ENCODE measurements at places on chromosomes 2 and 18.

DNA sequence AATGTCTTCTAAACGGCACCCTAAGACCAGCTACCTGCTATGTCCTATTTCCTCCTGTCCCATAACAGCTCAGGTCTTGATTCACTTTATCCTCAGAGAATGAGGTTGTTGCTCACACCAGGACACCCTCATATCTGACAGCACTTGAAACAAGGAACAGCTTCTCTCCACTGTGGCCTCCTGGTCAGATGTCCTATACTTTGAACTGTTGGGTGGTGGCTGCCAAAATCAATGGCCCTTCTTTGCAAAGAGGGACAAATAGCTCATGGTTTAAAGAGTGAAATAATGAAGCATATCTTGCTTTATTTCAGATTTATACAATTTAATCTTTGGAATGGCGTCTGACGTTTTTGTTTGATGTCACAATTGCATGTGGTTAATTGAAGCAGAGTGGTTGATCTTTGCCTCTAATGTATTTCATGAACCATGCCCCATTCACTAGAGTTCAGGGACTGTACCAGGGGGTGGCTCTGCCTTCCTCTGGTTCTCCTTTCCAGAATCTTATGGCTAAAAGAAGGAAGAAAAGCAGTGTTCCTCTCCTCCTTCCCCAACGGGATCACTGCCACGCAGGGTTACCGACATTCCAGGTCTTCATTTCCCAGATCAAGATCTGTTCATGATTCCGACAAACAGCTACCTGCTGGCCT is 24.1 kb upstream of the ZCCHC2 start:
- no peak for DNase-seq

DNA sequence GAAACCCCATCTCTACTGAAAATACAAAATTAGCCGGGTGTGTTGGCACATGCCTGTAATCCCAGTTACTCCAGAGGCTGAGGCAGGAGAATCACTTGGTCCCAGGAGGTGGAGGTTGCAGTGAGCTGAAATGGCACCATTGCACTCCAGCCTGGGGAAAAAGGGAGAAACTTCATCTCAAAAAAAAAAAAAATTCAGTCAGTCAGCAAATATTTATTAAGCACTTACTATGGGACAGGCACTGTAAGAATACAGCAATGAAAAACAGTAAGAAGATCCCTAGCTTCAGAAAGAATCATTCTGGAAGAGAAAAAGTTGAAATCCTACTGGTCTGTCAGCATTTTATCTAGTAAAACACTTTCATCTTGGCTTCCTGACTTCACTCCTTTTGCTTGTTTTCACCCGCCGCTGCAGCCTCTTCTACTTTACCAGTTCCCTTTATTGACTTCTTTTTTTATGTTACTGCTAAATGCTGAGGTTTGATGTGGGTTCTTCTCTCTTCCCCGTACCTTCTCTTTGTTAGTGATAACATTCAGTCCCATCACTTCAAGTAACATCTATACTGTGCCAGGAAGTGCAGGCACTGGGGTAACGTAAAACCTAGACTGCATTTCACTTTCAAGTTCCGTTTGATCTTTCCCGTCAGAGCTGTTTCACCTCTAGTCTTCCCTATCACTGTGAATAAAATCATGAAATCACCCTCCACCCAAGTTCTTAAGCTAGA is 10.8 kb upstream of the TAF4B start:
- DNase-seq = no peak

- DNase-seq = no peak
Measured at GRCh38 chr18:79422022-79422782, 26.5 kb downstream of the NFATC1 start.

DNA sequence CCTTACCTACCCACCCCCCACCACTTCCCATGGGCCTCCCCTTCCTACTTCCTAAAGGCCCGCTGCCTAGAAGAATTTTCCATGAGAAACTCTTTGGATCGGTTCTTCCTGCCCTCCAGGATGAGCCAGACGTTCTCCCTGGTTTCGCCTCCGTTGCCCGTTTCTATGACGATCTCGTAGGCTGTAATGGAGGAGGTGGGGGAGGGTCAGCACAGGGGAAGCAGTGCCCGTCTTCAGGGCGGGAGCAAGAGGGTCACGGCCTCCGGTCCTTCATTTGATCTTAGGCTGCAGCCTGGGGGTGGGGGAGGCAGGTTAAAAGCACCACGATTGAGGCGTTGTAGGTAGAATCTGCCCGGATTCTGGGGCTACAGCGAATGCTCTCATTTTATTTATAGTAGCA is 172.0 kb downstream of the LOXHD1 start:
- DNase-seq = no peak

DNA sequence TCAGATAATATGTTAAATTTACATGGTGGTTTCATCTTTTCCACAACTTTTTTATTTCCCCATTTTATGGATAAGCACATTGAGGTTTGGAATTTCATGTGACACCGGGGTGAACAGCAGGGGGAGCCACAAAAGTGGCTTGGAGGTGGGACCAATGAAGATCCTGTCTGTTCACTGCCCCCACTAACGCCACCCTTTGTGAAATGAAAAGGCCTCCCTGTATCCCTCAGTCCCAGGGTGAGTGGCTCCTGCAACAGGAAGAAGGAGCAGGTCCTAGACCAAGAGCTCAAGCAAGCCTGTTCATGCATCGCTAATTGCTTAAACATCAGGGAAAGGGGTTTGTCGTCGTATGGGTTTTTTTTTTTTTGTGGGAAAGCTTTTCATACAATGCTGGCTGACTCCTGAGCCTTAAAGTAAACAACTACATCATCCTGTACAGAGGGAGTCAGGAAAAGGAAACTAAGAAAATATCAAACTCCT is 267.8 kb upstream of the EPAS1 start:
- DNase-seq = no peak

- DNase-seq = no peak
Measured at GRCh38 chr2:231228223-231228622, 29.8 kb downstream of the ARMC9 start.

- DNase-seq = no peak
Measured at GRCh38 chr2:65165558-65165957, 35.7 kb upstream of the RAB1A start.

- DNase-seq = no peak
Measured at GRCh38 chr18:66792466-66792865, 188.6 kb upstream of the CDH19 start.

DNA sequence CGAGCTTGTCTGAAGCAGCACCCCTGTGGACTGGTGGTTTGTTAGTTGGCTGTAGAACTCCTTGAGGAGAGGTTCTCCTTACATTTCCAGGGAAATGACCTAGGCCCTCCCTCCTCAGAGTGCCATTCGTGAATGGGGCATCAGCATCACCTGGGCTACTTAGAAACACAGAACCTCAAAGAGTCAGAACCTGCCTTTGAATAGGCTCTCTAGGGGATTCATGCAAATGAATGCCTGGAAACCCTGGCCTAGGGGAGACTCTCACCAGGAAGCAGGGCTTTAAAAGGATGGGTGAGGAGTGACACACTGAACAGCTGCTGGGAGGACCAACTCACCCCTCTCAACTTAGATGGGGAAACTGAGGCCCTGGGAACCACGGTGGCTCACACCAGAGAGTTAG is 2.1 kb upstream of the MOCOS start:
- no peak for DNase-seq

DNA sequence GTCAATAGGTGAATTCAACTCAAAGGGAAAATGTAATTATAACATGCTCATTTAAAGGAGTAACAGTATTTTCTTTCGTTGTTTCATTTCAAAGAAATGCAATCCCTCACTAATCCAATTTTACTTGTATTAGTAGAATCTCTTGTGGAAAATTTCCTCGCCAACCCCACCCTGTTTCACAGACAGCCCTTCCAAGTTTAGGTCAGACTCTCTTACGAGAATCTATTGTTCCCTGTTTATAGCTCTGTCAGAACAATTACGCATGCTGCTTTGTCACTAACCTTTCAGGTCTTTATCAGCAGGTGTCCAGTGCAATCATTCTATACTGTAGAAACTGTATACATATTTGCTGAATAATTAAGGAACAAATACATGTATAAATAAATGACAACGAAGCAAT is 657.8 kb upstream of the LINC00305 start:
- DNase-seq = no peak

- no peak for DNase-seq
Measured at GRCh38 chr2:86352727-86353221, 15.3 kb upstream of the REEP1 start.

DNA sequence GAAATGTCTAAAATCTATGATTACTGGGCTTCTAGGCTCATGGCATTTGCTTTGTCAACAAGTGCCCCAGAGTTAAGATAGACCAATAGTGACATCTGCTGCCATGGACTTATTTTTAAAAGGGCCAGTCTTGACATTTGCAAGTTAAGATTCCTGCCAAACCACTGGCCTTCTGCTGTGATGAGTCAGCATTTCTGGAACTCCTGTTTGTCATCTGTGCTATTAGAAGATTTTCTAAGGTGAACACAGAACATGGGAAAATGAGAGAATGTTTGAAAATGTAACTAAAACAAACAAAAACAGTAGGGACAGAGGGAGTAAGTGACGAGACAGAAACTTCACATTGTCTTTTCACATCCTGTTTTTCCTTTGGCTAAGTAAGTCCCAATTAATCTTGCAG is 93.7 kb upstream of the WDR75 start:
- DNase-seq = no peak

- DNase-seq = no peak
Measured at GRCh38 chr2:128664499-128664971, 345.9 kb upstream of the HS6ST1 start.

DNA sequence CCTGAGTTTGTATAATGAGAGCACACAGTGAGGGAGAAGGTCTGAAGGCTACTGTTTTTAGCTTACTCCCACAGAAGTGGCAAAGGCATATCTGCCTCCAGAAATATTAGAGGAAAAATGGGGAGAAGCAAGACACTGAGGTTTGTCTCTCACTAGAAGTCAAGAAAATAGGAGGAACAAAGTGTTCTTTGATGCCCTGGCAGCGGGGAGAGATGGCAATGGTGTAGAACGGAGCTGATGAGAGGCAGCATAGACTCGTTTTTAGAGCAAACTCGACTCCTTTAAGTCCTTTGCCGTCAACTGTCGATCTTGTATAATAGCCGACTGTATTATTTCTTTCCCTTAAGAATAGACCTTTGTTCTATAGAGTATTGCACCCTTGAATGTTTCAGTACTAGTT is 73.8 kb downstream of the ANKRD44 start:
- DNase-seq = no peak

GRCh38 chr2:75928093-75928492 is 217.4 kb upstream of the GCFC2 start:
- no peak for DNase-seq

DNA sequence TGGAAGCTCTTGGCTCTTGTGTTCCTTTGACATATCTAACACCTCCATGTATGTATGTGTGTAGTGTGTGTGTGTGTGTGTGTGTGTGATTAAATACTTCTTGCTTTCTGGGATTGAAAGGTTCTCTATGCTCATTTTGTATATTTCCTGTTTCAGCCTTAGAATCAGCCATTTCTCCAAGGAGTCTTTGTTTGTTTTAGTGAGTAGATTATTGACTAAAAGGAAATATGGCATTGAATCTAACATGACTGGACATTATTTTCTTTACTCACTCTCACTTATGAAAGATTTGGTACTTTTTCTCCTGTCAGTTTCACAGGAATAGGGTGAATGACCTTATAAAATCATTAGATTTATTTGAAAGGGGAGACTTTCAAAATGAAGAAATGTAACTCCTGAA is 413.8 kb upstream of the SLC14A2 start:
- DNase-seq = no peak

DNA sequence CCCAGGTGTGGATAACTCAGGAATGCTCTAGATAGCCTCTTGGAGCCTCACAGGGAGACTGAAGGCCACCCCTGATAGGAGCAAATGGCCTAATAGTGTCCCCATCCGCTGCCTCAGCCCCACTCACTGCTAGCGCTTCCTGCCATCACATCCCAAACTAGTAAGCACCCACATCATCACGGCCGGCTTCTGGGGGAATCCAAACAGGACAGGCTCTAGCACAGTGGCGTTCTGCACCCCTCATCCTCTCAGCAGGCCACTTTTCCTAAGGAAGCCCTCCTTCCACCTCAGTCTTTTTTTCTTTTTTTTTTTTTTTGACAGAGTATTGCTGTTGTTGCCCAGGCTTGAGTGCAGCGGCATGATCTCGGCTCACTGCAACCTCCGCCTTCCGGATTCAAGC is 6.3 kb upstream of the AMER3 start:
- no peak for DNase-seq

- no peak for DNase-seq
Measured at GRCh38 chr2:100822587-100823248, 2.8 kb downstream of the NPAS2 start.
